ENCODE measurements at places on chromosomes 5 and 9.

- no peak for DNase-seq
These were observed 648.7 kb upstream of the CDH18 start for GRCh38 chr5:20636686-20637085.

- DNase-seq = no peak
These were observed 148.1 kb downstream of the RGS3 start for GRCh38 chr9:113611461-113612215.

DNA sequence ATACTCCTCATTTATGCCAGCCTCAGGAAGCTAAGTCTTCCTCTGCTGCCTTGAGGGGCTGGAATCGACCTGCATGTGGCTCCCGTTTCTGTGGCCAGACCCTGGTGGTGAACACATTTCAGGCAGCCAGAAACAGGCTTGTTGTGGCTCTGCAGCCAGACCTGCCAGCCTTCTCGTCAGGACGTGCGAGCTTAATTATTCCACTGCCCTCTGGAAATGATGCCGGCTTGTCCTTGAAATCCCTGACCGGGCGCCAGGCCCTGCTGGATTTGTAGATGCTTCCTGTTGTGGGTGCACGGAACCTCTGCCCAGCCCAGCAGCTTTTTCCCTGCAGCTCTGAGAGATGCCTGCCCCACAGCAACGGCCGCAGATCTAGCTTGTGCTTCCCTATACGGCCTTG lies 41.6 kb downstream of the PDZD2 start:
- no peak for DNase-seq

DNA sequence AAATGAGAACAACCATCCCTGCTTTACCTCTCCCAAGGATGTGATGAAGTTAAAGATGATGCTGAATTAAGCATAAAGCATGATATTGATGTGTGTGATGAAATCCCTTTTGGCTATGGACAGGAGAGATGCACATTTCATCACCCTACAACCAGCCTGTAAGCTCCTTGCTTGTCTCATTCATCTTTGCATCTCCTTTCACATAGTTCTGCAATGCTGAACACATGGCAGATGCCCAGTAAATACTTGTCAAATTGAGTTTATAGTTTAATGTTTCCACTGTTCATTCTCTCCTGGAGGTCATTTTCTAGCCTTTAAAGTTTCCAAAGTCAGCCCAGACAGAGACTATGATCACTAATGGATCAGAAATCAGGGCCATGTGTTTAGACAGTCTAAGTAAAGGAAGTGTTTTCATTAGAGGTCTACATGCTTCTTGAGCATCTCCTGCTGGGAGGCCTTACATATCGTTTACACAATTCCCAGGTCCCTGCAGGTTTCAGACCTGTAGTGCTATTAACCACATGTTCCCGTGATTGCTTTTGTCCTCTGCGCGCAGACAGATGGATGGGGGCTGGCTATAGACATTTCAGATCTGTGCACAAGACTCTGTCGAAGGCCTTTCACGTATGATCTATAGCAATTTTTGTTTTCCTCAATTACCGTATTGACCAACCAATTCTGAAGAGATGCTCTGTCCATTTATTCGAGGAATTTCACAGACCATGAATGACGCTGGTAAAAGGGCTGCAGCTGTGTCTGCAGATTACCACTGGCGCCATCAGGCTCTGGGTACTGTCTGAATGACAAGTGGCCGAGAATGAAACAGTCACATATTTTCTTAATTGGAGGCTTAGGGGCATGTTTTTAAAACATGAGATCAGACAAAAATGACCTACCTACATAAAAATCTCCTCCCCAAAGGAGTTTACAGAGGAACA lies 49.0 kb upstream of the CKMT2 start:
- DNase-seq = no peak

DNA sequence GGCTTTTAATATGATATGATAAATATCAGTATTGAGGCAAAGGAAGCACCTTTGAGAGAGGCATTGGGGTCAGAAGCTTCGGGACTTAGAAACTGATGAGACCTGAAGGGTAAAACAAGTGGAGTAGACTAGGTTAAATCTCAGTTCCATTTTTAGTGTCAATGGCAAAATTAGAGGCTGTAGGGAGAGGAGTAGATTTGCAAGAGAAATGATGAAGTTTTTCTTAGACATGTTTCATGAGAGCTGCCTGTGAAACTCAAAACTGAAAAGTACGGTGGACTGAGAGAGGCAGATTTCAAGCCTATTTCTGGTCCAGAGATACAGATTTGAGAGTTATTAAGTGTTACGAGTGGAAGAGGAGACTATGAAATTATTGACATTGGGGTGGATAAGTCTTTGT lies 278.5 kb downstream of the TAF11L14 start:
- DNase-seq = no peak

GRCh38 chr5:99368726-99369125 lies 439.9 kb upstream of the CHD1 start:
- no peak for DNase-seq

- no peak for DNase-seq
These were observed 3.1 kb upstream of the GNPDA1 start for GRCh38 chr5:142015781-142016533.

GRCh38 chr9:109098171-109098959 lies 21.4 kb downstream of the TMEM245 start:
- no peak for DNase-seq
